Stomach (tissue), 19 donors: ENCODE measurements at places on chromosomes 4 and X. TPM values are rescaled to one million over a fixed set of nuclear protein-coding genes. Genes with fewer than 3 reads are reported as not detected.

Gene TCP11X2
- not detected for total RNA-seq

Gene CENPVL3
- total RNA-seq = not detected

Gene RIPPLY1
- total RNA-seq = not detected

- DNase-seq = peak; percentile 87
These were observed 4.6 kb upstream of the MAD2L1 start for GRCh38 chr4:120071192-120071795.

DNA sequence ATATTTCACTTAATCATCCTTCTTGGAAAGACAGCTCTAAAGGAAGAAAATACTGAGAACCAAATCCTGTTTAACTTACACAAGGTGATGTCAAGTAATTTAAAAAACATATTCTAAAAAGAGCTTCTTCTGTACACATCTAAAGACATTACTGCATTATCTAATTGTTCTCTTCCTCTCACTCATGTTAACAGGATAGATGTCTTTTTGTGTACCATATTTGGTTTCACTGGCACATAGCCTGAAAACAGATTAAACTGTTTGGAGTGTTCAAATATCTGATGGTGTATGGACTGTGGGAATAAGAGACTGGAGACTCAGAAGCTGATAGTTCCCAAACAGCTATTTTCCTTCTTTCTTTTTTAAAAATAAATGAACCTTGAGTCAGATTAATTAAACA is 213.3 kb upstream of the MAB21L2 start:
- DNase-seq = peak; percentile 30

DNA sequence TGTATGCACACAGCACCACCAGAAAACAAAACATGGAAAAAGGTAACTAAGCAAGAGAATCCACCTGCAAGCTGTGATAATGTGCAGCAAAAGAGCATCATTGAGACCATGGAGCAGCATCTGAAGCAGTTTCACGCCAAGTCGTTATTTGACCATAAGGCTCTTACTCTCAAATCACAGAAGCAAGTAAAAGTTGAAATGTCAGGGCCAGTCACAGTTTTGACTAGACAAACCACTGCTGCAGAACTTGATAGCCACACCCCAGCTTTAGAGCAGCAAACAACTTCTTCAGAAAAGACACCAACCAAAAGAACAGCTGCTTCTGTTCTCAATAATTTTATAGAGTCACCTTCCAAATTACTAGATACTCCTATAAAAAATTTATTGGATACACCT is 90.2 kb downstream of the TET2 start:
- DNase-seq = no peak

DNA sequence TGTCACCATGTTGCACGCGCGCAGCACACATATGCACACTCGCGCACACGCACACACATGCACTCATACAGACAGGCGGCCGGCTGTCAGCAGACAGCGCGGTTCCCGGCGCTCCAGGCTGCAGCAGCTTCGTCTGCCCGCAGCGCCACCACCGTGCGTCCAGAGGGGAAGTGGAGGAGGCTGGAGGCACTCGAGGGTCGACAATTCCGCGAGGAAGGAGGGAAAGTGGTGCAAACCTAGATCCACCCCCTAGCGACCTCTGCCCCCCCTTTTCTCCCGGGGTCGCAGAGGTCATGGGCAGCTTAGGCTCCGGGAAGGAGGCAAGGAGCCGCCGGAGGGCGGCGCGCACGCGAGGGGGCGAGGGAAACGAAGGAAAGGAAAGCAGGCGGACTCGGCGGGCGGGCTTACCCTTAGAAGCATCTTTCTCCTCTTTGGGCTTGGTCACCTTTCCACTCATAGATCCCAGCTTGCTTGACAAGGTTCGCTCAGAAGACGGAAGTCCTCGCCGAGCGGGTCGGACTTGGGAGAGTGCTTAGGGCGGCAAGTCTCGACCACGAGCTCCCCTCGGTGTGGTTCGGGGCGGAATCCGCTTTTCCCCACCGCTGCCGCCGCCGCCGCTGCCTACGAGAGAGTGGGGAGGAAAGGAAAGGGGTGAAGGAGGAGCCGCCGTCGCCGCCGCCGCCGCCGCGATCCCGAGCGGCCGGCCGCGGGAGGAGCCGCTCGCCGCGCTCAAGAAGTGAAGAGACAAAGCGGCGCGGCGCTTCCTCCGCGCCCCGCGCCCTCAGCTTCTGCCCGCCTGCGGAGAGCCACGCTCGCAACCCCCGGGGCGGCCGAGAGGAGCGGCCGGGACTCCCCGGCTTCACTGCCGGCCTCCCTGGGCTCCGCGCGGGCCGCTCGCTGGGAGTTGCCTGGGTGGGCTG is 326.6 kb upstream of the F9 start:
- DNase-seq = peak; percentile 58

Gene GAGE1
- total RNA-seq = not detected

- DNase-seq = no peak
These were observed 156.4 kb downstream of the TSPAN5 start for GRCh38 chr4:98502031-98502430.

DNA sequence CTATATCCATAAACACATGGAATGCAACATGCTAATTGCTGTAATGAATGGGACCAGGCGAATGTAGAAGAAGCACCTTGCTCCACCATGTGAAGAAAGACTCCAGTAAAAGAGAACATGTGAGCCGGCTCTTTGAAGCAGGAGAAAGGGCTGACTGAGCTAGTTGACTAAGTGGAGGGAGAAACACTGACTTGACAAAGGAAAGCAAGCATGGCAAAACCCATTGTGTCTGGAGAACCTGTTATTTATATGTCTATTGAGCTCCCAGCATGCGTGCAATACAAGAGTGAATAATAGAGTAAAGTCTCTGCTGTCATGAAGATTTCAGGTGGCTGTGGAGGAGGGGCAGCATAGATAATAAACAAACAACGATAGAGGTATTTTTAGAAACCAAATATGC is 559.9 kb downstream of the RAB28 start:
- no peak for DNase-seq

GRCh38 chr4:150336676-150337412 is 245.1 kb upstream of the MAB21L2 start:
- peak; percentile 21 for DNase-seq

Gene BMX
- total RNA-seq = not detected

DNA sequence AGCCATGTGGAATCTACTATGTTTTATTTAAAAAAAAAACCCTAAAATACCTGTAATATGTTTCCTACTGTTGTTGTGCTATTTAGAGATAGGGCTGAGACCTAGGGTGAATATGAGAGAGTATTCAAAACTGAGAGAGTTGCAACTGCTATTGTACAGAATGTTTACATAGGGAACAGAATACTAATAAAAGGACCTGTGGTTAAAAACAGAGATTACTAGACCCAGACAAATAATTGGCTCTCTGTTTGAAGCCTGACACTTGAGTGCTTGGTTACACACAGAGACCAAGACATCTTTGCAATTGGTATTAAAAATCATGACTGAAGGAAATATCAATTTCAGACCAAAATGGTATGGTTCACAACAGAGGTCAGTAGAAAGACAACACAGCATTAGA is 278.9 kb upstream of the GIMD1 start:
- DNase-seq = no peak

DNA sequence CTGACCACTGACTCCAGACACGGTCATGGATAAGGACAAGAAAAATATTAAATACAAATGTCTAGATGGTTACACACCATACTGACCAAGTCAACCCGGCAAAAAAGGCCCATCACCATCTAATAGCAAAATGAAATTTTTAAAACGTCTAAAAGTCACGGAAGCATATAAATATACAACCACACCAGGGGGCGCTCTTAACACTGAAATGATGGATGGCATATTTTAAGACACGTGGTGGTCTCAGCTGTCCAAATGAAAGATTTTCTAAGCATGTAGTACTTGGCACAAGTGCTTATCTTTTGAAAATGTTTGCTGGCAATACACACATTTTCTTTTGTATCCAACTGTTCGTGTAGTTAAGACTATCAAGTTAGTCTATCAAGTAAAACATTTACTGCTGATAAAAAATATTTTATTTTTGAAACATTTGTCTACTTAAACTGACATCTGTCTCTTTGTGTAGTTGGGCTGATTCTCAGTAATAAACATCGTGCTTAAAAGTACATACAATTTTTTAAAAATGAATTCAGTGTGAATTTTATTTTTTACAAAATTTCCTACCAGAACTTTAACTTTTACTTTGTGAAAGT is 64.6 kb downstream of the COX7B2 start:
- peak; percentile 33 for DNase-seq

Gene PGAM4
- not detected for total RNA-seq

DNA sequence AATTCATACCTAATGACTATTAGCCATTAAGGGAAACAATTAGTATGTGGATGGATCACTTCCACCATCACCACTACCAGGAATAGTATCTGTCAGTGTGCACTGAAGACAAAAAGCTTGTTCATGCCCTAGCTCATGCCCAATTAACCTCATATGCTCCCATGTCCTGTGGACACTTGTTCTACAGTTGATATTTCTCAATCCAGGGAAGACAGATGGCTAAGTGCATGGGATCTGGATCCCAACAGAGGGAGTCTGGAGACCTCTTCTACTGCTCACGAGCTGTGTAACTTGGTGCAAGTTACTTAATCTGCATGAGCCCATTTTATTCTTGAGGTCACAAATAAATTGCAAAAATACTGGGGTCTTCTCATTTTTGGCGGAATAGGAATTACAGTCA is 23.7 kb downstream of the AMOT start:
- DNase-seq = no peak

Gene GBA3
- 2.8 TPM for total RNA-seq

- no peak for DNase-seq
These were observed 665 bp downstream of the PSMD10 start for GRCh38 chrX:108090491-108091263.

DNA sequence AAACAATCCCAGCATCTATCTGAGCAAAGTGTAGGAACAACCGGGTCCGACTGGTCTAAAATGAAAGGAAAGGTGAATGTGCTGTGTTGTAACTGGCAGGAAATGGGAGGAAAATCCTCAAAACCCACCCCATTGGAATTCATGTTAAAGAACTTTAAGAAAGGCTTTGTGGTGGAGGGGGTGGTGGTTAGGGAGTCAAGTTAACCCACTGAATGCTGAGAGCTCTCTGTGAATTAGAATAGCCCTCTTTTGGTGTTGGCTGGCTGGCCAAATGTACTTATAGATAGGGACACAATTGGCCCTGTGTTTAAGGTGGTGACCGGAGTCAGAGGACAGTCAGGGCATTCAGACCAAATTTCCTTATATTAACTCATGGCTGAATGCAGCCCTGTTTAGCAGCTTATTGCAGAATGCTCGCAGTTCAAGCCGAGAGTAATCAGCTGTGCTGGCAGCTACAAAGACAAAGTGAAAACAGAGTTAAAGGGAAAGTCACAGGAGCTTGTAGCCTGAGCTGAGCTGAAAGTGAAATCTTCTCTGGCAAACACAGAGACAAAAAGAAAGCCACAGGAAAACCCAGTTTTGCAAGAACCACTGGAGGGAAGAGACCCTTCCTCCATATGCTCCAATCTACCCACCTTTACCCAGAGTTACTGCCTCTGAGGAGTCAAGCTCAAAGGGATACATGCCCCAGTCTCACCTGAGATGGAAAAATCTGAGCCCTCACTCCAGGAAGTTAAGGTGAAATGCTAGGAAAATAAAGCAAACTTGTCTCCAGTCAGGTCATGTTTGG is 38.5 kb upstream of the UGT2B7 start:
- peak; percentile 32 for DNase-seq

DNA sequence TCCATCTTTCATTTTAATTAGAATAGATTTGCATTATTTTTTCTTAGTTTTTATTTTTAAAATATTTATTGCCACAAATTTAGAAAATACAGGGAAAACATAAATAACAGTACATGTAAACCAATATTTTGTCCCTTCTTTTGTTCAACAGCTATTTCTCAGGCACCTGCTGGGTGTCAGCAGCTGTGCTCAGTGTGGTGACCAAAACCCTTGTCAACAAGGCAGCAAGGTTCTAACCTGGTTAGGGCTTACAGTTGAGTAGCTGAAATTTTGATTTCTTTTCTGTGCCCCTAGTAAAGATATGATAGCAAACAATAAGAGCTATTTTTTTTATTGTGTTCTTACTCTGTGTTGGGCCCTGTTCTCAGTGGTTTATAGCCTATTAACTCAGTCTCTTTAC is 128.1 kb downstream of the PTTG2 start:
- no peak for DNase-seq

GRCh38 chr4:185323606-185324005 is 72.1 kb downstream of the LRP2BP start:
- DNase-seq = no peak

Gene RAB39B
- 0.72 TPM for total RNA-seq

DNA sequence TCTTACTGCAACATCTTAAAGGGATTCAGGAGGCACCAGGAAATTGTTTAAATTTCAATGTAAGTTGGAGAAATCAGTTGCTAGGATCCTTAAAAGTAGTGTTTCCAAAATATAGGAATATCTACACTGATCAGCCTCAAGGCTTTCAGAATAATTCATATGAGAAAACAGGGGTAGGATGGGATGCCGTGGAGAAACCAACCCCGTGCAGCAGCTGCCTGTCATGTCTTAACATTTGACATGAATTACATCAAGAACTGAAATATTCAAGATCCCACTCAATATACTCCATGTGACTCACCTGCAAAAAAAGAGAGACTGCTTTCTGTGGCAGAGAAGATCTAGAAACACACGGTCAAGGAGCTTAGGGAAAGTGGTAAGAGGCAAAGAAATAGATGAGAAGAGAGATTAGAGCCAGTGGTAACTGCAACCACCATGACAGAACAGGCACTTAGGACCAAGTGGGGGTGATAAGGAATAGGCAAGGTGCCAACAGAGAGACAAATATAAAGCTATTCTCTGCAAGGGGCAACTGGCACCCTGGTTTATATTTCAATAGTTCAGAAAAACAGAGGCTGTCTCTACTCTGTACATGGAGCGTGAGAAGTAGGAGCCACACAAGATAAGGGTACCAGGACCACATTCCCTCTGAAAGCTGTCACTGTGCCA is 64.0 kb downstream of the SLC39A8 start:
- no peak for DNase-seq

Gene TCEAL7
- total RNA-seq = 18.7 TPM
